Activated T-helper 2 cell treated with anti-CD3 and anti-CD28 coated beads, Interferon-gamma antibody, Interleukin-2, Interleukin-4, amounts not matched to agents 10 μg/mL and 5 μg/mL and 100 μg/mL, durations not matched to agents 14 hours and 24 hours and 36 hours (primary cell): ENCODE measurements at places on chromosomes 4 and X.

- no peak for DNase-seq
Measured at GRCh38 chr4:72006586-72006985, 25.2 kb upstream of the NPFFR2 start.

- no peak for DNase-seq
Measured at GRCh38 chr4:116953947-116954346, 131.4 kb downstream of the TRAM1L1 start.

- no peak for DNase-seq
Measured at GRCh38 chrX:2484721-2485648, 15.8 kb downstream of the DHRSX start.

- DNase-seq = no peak
Measured at GRCh38 chrX:24702362-24703184, 8.9 kb downstream of the POLA1 start.

- no peak for DNase-seq
Measured at GRCh38 chr4:142194905-142195304, 558.5 kb downstream of the IL15 start.

DNA sequence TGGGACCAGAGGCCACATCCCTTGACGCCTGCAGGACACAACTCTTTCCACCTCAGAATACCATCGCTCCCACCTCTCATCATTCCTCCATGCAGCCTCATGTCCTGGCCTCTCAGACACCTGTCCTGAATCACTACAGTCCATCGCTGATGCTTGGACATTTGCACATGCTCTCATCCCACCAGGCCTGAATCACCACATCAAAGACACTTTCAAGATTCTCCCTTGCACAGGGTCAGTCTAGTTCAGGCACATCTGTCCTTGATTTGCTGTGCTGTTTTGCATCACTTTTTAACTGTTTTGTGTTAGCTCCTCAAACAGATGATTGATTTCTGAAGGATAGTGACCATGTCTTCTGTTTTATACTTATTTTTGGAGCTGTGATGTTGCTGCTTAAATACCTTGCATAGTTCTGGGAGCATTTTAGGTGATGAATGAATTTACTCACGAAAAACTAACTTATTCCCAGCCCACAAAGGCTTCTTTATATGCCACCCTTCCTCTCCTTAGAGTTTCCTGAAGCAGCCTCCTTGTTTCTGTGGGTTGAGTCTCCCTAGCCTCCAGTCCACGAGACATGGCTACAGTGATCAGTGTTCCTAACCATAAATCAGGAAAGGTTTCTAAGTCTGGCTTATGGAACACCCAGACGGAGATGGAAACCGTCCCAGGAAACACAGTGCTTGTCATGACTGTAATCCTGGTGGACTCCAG is 2.6 kb downstream of the FAM114A1 start:
- DNase-seq = no peak

DNA sequence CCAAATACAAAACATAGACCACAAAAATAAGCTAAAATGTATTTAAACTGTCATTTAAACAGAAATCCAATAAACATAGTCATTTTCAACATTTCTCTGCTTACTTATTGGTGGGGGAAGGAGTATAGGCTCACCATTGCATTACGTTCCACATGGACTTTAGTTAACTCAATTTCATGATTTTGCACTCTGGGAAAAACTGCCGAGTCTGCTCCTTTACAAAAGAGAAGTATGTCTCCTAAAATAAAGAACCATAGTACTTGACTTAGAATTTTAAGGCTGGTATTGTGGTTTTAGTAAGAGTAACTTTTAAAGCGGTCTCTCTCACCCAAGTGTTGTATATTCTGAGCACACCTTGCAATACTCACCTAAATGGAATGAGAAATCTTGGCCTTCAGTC is 75.1 kb upstream of the MCF2 start:
- no peak for DNase-seq

DNA sequence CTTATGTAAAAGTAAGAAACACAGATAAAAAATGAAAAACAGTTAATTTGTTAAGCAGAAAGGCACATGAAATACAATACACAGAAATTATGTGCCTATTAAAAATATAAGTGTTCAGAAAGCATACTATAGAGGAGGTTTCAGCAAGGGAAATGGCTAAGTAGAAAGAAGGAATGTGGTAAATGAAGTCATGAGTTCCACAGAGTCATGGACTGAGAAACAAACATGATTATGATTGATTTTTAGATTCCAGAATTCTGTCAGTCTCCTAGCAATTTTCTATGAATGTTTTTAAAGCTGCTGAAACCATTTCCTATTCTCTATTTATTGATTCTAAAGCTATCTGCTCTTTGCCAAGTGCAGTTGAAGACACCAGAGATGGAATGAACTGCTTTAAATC is 1398.4 kb downstream of the ARAP2 start:
- no peak for DNase-seq

DNA sequence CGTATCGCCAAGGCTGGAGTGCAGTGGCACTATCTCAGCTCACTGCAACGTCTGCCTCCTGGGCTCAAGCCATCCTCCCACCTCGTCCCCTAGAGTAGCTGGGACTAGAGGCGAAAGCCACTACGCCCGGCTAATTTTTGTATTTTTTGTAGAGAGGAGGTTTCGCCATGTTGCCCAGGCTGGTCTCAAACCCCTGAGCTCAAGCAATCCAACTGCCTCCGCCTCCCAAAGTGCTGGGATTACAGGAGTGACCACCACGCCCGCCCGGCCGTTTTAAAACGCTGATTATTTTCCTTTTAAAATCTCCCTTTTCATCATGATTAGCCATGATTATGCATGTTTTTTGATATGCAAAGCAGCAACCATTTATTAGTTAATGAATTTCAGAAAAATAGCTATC is 2.2 kb downstream of the N4BP2 start:
- DNase-seq = no peak

GRCh38 chr4:140255927-140256326 is 101.9 kb upstream of the MAML3 start:
- DNase-seq = no peak

GRCh38 chr4:37793562-37793961 is 32.9 kb upstream of the PGM2 start:
- DNase-seq = no peak

- DNase-seq = no peak
Measured at GRCh38 chr4:8940792-8941491, 69.3 kb upstream of the HMX1 start.

- no peak for DNase-seq
Measured at GRCh38 chr4:76434901-76435527, at the start of gene SHROOM3. TSS of gene SHROOM3 (plus strand) at chr4:76435229. CDS start at chr4:76436053, 824 bp downstream.

DNA sequence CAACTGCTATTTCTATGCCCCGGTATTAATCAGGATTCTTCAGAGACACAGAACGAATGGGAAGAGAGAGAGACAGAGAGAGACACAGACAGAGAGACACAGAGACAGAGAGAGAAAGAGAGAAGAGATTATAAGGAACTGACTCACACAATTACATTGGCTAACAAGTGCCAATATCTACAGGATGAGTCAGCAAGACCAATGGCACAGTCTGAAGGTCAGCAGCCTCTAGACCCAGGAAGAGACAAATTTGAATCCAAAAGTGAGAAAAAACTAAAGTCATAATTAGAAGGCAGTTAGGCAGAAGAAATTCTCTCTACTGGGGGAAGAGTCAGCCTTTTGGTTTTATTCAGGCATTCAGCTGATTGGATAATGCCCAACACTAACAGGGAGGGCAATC is 187.3 kb downstream of the MAB21L2 start:
- DNase-seq = no peak

- DNase-seq = no peak
Measured at GRCh38 chr4:47498899-47499298, 13.8 kb downstream of the ATP10D start.

GRCh38 chr4:180052629-180053028 is 2190.6 kb upstream of the TENM3 start:
- DNase-seq = no peak

DNA sequence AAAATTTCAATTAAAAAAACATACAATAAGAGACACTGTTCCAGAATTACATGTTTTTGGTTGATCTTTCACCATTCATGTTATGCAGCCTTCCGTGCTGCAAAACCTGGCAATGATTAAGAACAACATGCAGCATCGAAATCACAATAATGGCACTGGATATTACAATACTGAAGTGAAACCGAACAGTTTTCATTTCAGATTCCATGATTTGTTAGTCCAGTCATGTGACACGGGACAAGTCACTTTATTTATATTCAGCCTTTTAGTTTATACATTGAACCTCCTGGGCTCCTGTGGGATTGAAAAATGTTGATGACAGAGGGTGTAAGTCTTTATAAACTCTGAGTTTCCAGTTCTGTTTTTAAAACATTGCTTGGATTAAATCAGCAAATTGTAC is 142.5 kb upstream of the TTC29 start:
- DNase-seq = no peak

DNA sequence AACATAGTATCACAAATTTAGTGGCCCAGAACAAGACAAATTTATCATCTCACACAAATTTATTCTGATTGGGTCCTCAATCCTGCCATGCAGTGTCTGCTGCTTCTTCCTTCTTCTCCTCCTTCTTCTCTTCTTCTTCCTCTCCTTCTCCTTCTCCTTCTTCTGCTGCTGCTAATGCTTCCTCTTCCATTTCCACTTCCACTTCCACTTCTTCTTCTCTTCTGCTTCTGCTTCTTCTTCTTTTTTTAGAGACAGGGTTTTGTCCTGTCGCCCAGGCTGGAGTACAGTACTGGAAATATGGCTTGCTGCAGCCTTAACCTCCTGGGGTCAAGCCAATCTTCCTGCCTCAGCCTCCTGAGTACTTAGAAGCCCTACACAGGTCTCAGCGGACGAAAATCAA is 37.5 kb downstream of the FGFBP1 start:
- DNase-seq = no peak

GRCh38 chr4:126572264-126572663 is 1060.5 kb upstream of the INTU start:
- no peak for DNase-seq

- no peak for DNase-seq
Measured at GRCh38 chr4:54440394-54441136, 211.5 kb downstream of the PDGFRA start.

DNA sequence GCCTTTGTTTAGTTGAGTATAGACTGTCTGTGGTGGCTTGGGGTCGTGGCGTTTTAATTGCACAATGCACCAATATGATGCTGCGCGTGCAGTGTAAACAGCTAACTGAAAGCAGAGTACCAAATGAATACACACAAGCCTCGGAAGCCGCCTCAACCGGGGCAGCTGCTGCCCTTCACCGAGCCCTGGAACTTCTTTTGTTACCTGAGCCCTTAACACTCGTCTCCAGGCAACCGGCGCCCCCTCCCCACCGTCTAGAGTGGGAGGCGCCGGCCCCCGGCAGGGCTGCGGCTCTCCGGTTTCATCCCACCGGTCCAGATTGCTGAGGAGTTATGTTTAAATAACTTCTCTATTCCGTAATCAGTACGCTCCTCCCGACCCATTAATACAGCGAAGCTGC is 173.2 kb upstream of the TBL1X start:
- DNase-seq = no peak

GRCh38 chr4:73341454-73341853 is 62.6 kb upstream of the ALB start:
- DNase-seq = no peak
